Stomach (tissue), 19 donors: ENCODE measurements at places on chromosomes 13 and 19. TPM values are rescaled to one million over a fixed set of nuclear protein-coding genes. Genes with fewer than 3 reads are reported as not detected.

ONECUT3 gene
- polyA plus RNA-seq: 0.13 TPM

PEAK3 gene
- 0.15 TPM for polyA plus RNA-seq

LILRA1 gene
- polyA plus RNA-seq: 0.31 TPM

PNMA8B gene
- 0.40 TPM for polyA plus RNA-seq

CNFN gene
- polyA plus RNA-seq: 2.0 TPM

CPAMD8 gene
- polyA plus RNA-seq: 2.1 TPM

- no peak for DNase-seq
Measured at GRCh38 chr19:38893341-38893771, 6.1 kb downstream of the SIRT2 start.

DNA sequence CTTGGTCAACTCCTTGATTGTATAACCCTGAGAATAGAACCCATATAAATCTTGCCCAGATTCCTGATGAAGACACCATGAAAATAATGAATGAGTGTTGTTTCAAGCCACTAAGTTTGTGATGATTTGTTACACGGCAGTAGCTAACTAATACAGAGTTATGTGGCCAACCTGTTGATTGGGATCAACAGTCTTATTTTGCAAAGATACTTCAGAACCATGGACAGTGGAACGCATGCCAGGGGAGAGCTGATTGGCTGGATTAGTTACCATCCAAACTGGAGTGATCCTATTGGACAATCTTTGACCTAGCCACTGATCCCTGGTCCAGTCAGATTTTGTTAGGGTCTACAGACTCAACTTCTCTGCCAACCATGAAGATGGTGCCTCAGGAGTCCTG lies 26.6 kb downstream of the CD70 start:
- no peak for DNase-seq

GRCh38 chr13:33250609-33251008 lies 34.9 kb downstream of the STARD13 start:
- no peak for DNase-seq

DNA sequence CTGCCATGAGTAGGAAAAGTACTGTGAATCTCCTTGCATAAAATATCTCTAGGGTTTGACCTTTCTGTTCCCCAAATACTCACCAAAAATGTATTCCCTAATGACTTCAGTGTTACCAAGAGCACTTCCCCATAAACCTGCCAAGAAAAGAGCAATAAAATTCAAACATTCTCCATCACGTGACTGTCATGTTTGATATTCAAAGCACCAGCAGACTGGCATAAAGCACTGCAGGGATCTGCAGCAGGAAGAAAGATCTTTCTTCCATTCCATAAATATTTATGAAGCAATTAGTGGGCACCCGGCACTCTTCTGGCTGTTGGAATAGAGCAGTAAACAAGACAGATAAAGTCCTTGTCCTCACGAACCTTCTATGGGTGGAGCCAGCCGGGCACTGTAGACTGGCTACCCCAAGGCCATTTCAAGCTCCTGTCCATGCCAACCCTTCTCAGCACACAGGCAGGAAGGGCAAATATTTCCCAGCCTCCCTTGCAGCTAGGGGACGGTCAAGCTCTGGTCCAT lies 20.3 kb downstream of the PLA2G4C start:
- no peak for DNase-seq

- no peak for DNase-seq
Measured at GRCh38 chr19:30923096-30923495, 426.1 kb downstream of the TSHZ3 start.
